M059J (cell line): ENCODE measurements at places on chromosomes 6 and 20. TPM values are rescaled to one million over a fixed set of nuclear protein-coding genes. Genes with fewer than 3 reads are reported as not detected.

- peak; percentile 67 for DNase-seq
These were observed 6.5 kb upstream of the SLC24A3 start for GRCh38 chr20:19205981-19206396.

DNA sequence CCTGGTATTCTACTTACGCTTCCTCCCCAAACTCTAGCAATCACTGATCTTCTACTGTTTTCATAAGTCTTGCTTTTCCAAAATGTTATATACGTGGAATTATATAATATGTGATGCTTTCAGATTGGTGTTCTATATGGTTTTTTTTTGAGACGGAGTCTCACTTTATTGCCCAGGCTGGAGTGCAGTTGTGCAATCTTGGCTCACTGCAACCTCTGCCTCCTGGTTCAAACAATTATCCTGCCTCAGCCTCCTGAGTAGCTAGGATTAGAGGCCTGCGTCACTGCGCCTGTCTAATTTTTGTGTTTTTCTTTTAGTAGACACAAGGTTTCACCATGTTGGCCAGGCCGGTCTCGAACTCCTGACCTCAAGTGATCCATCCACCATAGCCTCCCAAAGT, 10.9 kb upstream of the FAM83D start:
- DNase-seq = no peak

DNA sequence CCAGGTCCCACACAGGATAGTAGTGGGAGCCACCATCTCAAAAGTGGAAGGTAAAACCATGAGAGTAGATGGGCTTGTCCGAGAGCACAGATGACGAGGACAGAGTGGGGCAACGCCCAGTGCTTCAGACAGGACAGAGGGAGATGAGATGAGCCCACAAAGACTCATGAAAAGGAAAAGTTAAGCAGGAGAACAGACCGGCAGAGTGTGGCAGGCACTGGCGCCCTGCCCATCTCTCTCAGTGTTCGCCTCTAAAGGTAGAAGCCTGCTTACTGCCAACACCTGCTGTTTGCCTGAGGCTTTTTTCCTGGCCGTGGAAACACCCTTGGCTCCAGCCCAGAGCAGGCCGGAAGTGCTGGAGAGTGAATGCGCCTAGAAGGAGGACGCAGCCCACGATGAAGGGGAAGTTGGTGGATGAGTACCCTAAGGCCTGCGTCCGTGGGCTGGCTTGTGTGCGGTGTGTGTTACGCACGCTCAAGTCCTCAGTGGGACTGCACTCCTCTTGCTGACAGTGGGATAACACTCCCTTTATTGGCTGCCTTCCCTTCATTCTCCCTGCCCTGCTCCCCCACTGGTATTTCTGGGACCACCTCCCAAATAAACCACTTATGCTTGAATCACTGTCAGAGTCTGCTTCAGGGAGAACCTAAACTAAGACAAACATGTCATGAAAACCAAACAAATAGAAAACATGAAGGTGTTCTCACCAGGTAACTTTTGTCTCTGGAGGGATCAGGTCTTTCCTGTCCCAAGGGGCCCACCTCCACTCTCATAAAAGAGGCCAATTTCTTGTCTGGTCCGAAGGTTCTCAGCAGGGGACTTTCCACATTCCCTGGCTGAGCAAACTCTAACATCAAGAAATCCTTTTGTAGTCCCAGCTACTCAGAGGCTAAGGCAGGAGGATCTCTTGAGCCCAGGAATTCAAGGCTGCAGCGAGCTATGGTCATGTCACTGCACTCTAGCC, 9.1 kb upstream of the FOXP4 start:
- DNase-seq = peak; percentile 36

DNA sequence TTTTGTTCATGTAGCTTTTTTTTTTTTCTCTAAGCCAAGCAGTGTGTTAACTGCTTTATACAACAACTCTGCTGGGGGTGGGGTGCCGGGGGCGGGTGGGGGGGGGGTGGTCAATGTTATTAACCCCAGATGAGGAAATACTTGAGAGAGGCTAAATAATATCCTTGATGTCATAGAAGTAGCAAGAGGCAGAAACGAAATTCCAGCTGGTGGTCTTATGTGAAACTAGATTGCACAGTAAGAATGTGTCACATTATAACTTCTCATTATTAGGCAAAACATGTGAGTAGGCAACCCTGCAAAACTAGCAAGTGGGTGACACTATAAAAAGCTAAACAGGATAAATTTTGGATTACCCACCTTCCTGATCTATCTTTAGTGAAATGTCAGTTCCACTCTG, 12.8 kb downstream of the MYLK4 start:
- DNase-seq = no peak

DNA sequence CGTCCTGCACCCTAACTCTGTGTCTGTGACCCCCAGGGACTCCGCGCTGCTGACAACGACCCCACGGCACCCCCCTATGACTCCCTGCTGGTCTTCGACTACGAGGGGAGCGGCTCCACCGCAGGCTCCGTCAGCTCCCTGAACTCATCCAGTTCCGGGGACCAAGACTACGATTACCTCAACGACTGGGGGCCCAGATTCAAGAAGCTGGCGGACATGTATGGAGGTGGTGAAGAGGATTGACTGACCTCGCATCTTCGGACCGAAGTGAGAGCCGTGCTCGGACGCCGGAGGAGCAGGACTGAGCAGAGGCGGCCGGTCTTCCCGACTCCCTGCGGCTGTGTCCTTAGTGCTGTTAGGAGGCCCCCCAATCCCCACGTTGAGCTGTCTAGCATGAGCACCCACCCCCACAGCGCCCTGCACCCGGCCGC, 129.0 kb downstream of the TAF4 start:
- DNase-seq = no peak

GRCh38 chr6:122180132-122180531, 219.3 kb upstream of the HSF2 start:
- no peak for DNase-seq

The GNMT gene
- 0.54 TPM in 1 of 2 replicates, not detected in the other for total RNA-seq

The OOEP gene
- not detected in 2 replicates for total RNA-seq

The COX4I2 gene
- total RNA-seq = not detected in 2 replicates

The UST gene
- 11.3 and 14.4 TPM in 2 replicates for total RNA-seq

The NELFCD gene
- total RNA-seq = 64.8 and 85.1 TPM in 2 replicates
